Activated CD4-positive, alpha-beta T cell treated with anti-CD3 and anti-CD28 coated beads, Interleukin-2, amount 10 ng/mL, durations not matched to agents 7 days and 5 days (primary cell): ENCODE measurements at places on chromosomes 11 and 22.

DNA sequence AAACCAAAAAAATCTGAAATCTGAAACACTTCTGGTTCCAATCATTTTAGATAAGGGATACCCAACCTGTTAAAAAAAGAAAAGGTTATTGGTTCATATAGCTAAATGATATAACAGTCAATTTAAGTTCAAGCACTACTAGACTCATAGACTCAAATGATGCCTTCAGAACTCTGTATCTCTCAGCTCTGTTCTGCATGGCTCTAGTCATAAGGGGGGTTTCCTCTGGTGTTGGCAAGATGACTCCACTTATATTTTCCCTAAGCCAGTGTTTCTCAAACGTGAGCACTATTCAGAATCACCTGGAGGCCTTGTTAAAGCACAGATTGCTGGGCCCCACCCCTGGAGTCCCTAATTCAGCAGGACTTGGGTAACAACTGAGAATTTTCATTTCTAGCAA lies 11.5 kb upstream of the RRAS2 start:
- no peak for DNase-seq

GRCh38 chr11:75810637-75811390 lies 4.2 kb upstream of the UVRAG start:
- DNase-seq, result no peak

DNA sequence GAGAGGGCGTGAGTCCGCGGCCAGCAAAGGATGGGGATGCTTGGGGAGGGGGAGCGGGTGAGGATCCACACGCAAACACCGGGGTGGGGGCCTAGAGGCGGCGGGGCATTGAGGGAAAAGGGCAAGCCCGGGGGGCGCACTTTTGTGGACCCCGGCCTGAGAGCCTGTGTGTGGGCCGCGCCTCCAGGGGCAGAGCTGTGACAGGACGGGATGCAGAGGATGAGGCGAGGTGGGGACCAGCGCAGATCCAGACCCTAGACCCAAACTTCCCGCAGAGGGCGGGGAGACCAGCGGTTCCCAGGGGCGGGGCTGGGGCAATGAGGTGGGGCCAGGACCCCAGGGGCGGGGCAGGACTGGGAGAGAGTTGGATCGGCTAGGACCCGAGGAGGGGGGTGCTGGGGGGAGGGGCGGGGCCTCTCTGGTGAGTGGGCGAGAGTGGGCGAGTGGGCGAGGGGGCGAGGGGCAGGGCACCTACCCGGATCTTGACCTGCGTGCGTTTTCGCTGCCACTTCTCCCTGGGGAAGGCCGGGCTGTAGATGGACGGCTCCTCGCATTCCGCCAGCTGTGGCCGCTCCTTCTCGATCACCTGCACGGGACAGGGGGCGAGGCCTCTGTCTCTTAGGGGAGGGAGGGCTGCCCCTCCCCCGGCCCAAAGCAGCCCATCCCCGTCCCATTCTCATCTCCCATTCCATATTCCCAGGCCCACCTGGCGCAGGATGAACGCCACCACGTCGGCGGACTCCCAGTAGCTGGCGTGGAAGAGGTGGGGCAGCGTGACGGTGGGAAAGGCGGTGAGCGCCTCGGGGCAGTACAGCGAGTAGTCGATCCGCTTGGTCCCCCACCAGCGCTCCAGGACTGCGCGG lies 10.6 kb downstream of the PITPNM1 start:
- DNase-seq, result no peak

- DNase-seq, result no peak
These were observed 16.1 kb downstream of the PHF21A start for GRCh38 chr11:46105134-46105628.

DNA sequence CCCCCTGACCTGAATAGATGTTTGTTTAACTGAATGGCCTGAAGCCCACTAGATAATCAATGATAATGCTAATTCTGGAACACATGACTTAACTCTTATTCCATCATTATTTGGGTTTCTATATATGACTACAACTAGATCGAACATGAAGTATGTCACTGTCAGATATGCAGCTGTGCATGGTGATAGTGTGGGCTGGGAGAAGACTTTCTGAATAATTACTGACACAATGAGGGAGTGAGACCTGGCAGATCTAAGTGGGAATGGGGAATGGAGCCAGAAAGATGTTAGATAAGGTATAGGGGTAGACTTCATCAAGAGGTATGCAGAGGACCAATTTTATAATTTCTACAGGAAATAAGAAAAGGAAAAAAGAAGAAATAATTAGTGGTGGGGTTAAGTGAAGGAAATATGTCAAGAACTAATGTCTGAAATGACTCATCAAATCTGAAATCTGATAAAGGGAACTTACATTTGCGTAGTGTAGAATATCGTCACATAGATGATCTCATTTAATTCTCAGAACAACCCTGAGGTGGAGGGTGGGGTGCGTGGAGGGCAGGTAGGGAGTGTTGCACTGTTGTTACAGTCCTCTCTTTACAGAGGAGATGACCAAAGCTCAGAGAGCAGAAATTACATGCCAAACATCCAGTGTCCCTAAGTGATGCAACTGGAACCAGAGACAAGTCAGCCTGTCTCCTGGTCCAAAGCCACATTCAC lies 68.2 kb upstream of the EED start:
- peak; percentile 37 for DNase-seq

DNA sequence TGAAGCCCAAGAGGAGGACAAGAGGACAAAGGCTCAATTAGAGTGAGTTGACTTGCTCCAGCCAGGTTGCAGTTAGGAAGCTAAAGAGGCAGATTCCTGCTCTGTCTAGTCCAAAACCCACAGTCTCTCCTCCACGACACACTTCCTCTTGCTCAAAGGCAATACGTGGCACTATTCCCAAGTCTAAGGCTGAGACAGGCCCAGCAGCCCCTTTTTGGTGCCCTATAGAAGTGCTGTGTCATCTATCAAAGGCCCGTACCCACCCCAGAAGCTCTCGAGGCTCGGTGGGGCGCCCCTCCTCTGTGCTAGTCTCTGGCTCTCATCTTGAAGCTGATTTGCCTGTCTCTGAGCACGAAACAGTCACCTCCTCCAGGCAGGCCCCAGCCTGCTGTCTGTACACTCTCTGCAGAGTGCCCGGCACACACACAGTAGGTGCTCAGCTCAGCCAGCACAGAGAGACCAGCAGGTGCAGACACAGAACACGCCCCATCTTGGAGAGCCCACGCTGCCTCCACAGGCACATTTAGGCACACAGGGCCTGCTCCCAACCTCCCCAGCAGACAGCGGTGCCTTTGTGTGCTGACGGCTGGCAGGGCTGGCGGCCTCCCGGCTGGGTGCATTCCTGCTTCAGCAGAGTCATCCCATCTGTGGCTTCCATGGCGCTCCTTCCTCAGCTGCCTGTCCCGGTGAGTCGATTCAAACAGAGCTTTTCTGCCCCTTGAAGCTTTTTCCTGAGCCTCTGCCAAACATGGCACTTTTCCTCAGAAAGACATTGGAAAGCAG lies 52.8 kb downstream of the MYH9 start:
- DNase-seq, result no peak

GRCh38 chr11:83093634-83094033 lies 21.9 kb upstream of the RAB30 start:
- DNase-seq, result no peak

DNA sequence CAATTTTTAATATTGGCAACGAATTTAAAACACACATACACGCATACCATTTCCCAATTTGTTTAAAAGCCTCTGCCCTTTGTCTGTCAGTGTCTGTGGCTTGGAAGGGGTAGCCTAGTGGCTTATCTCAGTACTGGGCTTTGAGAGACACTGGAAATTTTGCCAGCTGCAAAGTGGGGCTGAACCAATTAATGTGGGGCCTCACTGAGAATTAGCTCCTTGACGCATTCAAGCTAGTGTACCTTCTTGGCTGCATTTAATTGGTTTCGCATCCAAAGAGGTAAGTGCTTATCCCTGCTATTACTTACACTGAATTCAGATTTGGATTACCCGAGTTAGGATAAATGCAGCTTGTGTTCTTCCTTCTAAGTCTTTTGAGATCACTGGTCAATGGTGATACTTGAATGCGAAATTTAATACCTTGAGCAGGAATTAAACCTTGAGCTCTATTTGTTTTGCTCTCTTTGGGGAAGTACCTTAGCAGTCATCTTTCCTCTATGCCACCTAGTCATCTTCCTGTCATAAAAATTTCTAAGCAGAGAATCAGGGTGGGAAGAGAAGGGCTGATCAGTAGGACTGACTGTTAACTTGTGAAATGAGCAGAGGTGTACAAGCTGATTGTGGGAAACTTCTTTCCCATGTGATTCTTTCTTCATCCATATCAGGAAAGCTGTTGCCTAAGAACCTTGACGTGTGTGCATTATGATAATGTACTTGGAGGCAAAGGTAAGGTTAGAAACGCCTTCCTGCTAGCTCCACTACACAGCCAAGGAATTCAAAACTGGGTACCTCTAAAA lies 187.7 kb upstream of the E2F8 start:
- DNase-seq, result no peak

DNA sequence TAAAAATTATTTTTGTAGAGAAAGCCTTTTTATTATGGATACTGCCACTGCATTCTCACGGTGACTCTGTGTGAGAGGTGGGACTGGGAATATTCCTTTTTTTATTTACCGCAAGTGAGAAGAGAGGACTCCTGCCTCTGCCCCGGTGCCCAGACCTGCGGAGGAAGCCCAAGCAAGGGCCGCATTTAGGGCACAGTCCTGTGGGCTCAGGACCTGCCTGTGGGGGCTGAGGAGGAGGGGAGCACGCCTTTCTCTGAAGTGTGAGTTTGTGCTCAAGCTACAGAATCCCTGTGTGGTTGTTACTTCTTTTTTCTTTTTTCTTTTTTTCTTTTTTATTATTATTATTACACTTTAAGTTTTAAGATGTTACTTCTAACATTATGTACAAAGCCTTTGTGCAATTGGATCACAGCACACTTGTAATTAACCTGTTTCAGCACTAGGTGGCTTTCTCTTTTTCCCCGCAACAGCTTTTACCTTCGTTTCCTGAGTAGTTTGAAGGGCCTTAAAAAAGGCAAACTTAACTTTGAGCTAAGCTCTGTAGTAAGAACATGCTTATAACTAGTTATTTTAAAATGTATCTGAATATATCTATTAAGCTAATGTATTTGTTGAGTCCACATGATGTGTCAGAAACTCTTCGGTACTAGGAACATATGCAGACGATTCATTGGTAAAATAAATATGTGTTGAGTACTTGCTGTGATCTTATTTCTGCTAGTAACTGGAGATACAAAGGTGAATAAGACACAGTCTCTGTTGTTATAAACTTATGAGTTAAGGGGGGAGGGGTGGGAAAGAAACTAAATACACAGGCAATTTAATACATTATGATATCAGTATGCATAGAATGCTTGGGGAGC lies 18.3 kb downstream of the AMOTL1 start:
- DNase-seq, result peak; percentile 30

GRCh38 chr22:49995361-49996118 lies 17.0 kb downstream of the IL17REL start:
- DNase-seq, result no peak

- no peak for DNase-seq
These were observed 25.4 kb downstream of the ARFGAP3 start for GRCh38 chr22:42831712-42832111.
